Stomach (tissue), 19 donors: ENCODE measurements at places on chromosomes 16 and 17. TPM values are rescaled to one million over a fixed set of nuclear protein-coding genes. Genes with fewer than 3 reads are reported as not detected.

DNA sequence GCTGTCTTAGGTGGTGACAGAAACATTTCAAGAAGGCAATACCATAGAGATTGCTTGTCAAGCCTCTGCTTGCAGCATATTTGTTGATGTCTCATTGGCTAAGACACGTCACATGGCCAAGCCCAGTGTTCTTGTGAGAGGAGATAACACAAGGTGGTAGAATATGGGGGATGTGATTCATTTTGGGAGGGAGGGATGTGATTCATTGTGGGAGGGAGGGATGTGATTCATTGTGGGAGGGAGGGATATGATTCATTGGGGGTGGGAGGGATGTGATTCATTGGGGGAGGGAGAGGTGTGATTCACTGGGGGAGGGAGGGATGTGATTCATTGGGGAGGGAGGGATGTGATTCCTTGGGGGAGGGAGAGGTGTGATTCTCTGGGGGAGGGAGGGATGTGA lies 470.5 kb upstream of the SALL1 start:
- no peak overlapping the region for H3K4me3 ChIP-seq
- no peaks in the 10 kb centered on the region for H3K4me1 ChIP-seq
- H3K36me3 ChIP-seq = no peaks in the 10 kb centered on the region
- DNase-seq = no peak
- H3K27me3 ChIP-seq = no peaks in the 10 kb centered on the region
- H3K27ac ChIP-seq = no peak overlapping the region

GRCh38 chr17:6299275-6299674 lies 135.6 kb downstream of the AIPL1 start:
- no peak overlapping the region for H3K27ac ChIP-seq
- DNase-seq = no peak
- no peak overlapping the region for H3K4me3 ChIP-seq
- H3K27me3 ChIP-seq = no peaks in the 10 kb centered on the region
- H3K4me1 ChIP-seq = no peaks in the 10 kb centered on the region
- H3K36me3 ChIP-seq = no peaks in the 10 kb centered on the region

- H3K27me3 ChIP-seq = no peaks in the 10 kb centered on the region
- no peak for DNase-seq
- no peak overlapping the region for H3K4me3 ChIP-seq
- no peaks in the 10 kb centered on the region for H3K36me3 ChIP-seq
- no peak overlapping the region for H3K27ac ChIP-seq
Measured at GRCh38 chr17:77618731-77619130, 339.8 kb upstream of the TNRC6C start.

- peak; percentile 15 for DNase-seq
- H3K4me1 ChIP-seq = no peaks in the 10 kb centered on the region
- no peaks in the 10 kb centered on the region for H3K36me3 ChIP-seq
Measured at GRCh38 chr16:27920391-27920891, 143.1 kb downstream of the GSG1L start.

DNA sequence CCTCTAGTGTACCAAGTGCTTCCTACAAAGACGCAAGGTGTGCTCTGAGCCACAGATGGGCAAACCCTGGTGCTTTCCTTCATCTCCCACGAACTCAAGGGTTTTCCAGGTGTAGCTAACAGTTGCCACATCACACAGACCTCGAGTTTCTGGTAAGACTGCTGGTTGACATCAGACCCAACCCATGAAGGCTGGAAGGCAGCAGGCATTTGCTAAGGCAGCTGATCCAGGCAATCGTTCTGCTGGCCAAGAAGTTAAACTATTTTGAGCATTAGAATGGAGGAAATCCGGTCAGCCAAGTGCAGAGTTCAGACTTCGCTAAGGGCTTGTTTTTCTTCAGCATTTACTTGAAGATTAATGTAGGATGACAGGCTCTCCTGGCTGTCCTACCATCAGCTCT lies 11.5 kb downstream of the HAS3 start:
- no peaks in the 10 kb centered on the region for H3K27me3 ChIP-seq
- peaks cover 18% of the 10 kb centered on the region for H3K4me1 ChIP-seq
- H3K4me3 ChIP-seq = no peak overlapping the region
- no peak for DNase-seq
- H3K27ac ChIP-seq = no peak overlapping the region

GRCh38 chr16:21962475-21962874 lies 9.3 kb downstream of the UQCRC2 start:
- H3K4me1 ChIP-seq = no peaks in the 10 kb centered on the region
- H3K27ac ChIP-seq = no peak overlapping the region
- H3K4me3 ChIP-seq = no peak overlapping the region
- no peak for DNase-seq

DNA sequence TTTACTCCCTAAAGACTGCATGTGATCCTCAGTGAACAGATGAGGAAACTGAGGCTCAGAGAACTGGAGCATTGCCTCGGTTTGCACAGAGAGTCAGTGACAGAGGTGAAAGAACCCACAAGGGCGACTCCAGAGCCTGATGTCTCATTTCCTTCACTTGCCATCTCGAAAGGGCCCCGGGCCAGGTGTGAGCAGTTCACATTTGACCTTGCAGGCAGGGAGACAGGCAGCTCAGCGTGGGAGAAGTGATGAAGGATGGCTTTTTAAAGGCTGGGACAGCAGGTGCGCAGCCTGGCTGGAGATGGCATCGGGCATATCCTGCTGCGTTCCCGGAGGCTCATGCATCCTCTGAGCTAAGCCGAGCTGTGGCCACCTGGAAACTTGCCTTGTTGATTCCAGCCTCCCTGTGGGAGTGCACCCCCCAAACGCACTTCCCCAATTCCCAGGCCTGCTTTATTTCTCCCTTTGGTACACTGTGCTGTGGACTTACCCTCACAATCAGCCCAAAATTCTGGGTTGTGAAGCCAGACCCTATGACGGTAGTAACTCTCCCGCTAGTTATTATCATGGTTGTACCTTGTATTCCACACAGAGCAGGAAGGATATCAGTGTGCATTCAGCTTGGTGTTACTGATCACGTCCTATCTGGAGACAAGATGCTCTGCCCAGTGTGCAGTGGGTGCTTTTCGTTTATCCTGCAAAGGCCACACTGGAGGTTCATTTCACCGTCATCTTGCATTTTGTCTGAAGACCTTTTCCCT lies 753.2 kb upstream of the EEF2KMT start:
- no peak for DNase-seq
- H3K27me3 ChIP-seq = no peaks in the 10 kb centered on the region
- H3K4me1 ChIP-seq = no peaks in the 10 kb centered on the region
- H3K36me3 ChIP-seq = no peaks in the 10 kb centered on the region

- H3K36me3 ChIP-seq = no peaks in the 10 kb centered on the region
- H3K27ac ChIP-seq = peak overlapping the region; percentile 61
- H3K4me1 ChIP-seq = peaks cover 28% of the 10 kb centered on the region
- DNase-seq = no peak
Measured at GRCh38 chr16:72876981-72877373, 171.0 kb downstream of the ZFHX3 start.

- H3K27ac ChIP-seq = no peak overlapping the region
- no peak for DNase-seq
- H3K4me1 ChIP-seq = peaks cover 3% of the 10 kb centered on the region
- peaks cover 47% of the 10 kb centered on the region for H3K36me3 ChIP-seq
- H3K4me3 ChIP-seq = no peak overlapping the region
Measured at GRCh38 chr16:56336711-56337110, 88.6 kb downstream of the AMFR start.

DNA sequence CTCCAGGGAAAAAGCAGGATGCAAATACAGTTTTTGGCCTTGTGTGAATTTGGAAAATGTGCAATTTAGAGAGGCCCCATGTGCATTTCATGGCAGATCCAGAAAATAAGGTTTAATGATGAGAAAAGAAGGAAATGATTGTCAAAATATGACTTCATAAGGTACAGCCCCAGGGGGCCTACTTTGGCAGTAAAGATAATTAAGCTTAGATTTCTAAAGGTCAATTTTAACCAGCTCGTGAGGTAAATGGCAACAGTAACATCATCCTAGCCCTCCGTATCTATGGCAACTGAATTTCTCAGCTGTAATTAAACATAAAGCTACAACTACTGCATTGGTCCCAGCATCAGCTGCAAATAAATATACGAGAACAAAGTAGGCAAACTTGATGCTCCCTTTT lies 30.0 kb upstream of the PRSS54 start:
- no peak overlapping the region for H3K4me3 ChIP-seq
- H3K27me3 ChIP-seq = no peaks in the 10 kb centered on the region
- no peaks in the 10 kb centered on the region for H3K36me3 ChIP-seq
- H3K4me1 ChIP-seq = no peaks in the 10 kb centered on the region
- no peak overlapping the region for H3K27ac ChIP-seq
- no peak for DNase-seq

DNA sequence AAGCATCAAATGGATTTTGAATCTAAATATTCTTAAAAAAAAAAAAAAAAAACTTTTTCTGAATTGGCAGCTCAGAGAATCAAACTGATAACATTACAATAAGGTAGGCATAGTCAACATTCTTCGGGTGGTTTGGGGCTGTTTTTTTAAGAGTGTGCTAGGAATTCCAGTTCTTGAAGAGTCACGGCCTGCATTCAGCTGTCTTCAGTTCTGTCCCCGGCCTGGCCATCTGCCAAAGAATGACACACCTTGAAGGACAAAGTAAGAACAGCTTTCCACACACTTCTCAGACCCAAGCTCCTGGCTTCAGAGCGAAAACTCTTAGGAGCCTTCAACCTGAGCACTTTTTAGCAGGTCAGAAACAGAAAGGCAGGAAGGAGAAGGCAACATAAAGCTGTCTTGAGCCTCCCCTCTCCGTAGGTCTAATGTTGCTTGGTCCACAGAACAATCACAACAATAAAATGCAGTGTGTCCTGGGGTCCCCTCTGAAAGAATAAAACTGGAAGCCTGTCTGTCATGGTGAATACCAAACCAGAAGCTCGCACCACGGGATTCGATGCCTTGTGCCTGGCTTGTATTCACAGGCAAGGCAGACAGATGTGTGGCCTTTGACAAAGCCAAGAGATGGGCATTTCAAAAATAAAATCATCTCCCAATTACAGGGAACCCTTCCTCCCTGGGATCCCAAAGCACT lies 524.4 kb upstream of the ZFHX3 start:
- peak; percentile 58 for DNase-seq
- no peak overlapping the region for H3K4me3 ChIP-seq
- no peaks in the 10 kb centered on the region for H3K27me3 ChIP-seq
- no peaks in the 10 kb centered on the region for H3K36me3 ChIP-seq

DNA sequence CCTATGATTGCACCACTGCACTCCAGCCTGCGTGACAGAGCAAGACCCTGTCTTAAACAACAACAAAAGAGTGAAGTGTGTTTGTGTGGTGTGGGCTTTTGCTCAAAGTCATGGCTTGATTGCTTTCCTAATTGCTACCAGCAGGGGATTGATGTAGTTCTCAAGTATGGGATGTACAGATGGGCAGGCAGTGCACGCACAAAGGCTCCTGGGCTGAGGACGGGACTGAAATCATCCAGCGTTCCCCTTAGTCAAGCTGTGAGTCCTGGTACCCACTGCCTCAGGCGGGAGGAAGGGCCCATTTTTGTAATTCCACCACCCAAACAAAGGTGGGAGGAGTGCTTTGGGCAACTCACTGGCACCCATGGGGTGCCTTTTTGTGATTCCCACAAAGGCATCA lies 47.3 kb downstream of the GDE1 start:
- DNase-seq = no peak
- H3K4me3 ChIP-seq = no peak overlapping the region
- H3K4me1 ChIP-seq = no peaks in the 10 kb centered on the region
- peaks cover 92% of the 10 kb centered on the region for H3K36me3 ChIP-seq
- no peak overlapping the region for H3K27ac ChIP-seq
- H3K27me3 ChIP-seq = no peaks in the 10 kb centered on the region

DNA sequence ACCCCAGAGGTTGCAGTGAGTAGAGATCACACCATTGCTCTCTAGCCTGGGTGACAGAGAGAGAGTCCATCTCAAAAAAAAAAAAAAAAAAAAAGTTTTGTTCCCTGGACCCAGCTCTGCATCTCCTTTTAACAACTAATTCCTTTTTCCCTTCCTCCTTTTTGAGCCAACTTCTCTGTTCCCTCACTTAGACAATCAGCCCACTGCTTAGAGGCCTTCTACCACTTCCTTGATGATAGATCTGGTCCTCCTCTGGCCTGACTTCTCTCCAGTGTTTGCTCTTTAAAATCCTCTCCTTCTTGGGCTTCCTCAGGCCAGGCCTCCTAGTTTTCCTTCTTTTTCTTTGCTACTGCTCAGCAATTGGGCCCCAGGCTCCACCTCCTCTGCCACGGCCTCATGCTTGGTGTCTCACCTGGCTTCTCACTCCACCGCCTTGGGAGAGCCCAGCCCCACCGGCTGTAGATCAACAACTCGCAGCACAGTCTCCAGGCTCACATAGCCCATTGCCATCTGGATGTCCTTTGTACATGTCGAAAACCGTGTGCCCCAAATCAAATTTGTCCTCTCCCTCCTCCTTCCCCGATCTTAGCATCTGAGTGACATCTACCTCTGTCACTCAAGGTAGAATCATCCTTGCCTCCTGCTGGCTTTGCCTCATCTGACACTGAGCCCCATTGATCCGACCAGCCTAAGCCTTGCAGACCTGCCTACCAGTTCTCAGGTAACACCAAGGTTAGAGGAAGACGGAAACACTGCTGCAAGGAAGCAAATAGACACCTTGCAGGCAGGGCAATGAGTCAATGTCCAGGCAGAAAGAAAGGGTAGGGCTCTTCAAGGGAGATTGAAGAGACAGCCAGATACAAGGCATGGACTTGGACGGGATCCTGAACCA lies 17.4 kb downstream of the ARHGAP27 start:
- H3K27me3 ChIP-seq = no peaks in the 10 kb centered on the region
- H3K27ac ChIP-seq = peak overlapping the region; percentile 16
- H3K36me3 ChIP-seq = no peaks in the 10 kb centered on the region
- DNase-seq = no peak

GRCh38 chr17:43917348-43918025 lies 10.2 kb upstream of the MPP2 start:
- no peak overlapping the region for H3K27ac ChIP-seq
- H3K36me3 ChIP-seq = no peaks in the 10 kb centered on the region
- H3K4me1 ChIP-seq = peaks cover 7% of the 10 kb centered on the region
- H3K27me3 ChIP-seq = peaks cover 32% of the 10 kb centered on the region
- H3K4me3 ChIP-seq = peak overlapping the region; percentile 40

The APOH gene
- total RNA-seq = not detected

The ENPP7 gene
- total RNA-seq = not detected

The C16orf92 gene
- not detected for total RNA-seq

The TMEM94 gene
- total RNA-seq = 31.9 TPM

The TERB1 gene
- total RNA-seq = not detected

The GP2 gene
- total RNA-seq = 0.55 TPM

The MYH8 gene
- not detected for total RNA-seq

The ADCY7 gene
- 15.1 TPM for total RNA-seq

The PRSS33 gene
- total RNA-seq = not detected

The SEZ6L2 gene
- total RNA-seq = 15.6 TPM

The FOXO3B gene
- total RNA-seq = 1.1 TPM
